ENCODE measurements at places on chromosomes 1 and 21.
A peak's percentile ranks its signal among the peaks of the same experiment; 100 is the strongest.

GRCh38 chr21:45153358-45154318, 79.3 kb downstream of the ADARB1 start:
- DNase-seq, result no peak

DNA sequence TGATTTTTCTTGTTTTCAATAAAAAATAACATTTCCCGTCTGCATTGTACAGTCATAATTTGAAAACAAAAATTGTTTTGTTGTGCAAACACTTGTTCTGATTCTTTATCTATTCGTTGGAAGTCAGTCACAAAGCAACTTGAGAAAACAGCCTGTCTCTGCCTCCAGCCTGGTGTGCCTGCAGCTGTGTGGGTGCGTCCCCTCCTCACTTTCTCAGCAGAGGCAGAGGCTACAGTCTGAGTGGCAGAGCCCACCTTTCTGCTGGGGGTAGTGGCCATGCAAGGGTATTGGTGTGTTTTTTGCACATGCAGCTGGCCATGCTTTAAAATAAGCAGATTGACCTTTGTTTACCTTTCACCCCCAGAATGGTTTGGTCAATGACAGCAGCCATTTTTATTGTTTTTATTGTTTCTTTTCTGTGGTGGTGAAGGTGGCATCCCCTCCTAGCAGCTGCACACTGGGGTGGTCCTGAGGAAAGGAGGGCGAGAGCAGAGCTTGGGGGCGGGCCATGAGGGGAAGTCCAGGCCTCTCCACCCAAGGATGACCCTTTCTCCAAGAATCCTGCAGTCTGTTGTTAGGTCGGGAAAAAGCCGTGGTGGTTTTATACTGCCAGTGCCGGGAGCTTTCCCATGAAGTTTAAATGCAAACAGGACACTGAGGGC, 159.6 kb downstream of the PCBP3 start:
- DNase-seq, result no peak

GRCh38 chr1:38962113-38962512, 20.5 kb upstream of the RHBDL2 start:
- DNase-seq, result no peak

DNA sequence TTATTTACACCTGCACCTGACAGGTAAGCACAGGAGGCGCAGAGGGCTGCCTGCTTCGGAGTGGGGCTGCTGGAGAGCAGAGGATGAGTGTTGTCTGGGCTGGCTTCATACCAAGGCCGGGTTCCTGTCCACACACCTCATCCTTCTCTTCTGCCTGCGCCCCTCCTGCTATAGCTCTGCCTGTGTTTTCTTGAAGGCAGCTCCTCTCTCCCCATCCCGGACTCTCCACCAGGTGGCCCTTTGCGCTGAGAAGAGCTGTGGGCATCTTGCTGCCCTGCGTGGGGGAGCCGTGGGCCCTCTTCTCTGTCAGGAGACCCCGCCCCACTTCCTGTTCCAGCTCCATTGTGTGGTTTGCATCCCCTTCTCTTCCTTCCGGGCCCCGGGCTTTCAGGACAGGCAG, 35.0 kb downstream of the ARHGEF10L start:
- no peak for DNase-seq

GRCh38 chr1:13737398-13737797, 37.4 kb downstream of the PRDM2 start:
- DNase-seq, result no peak

GRCh38 chr1:103056423-103056822, 51.9 kb downstream of the COL11A1 start:
- DNase-seq, result no peak

GRCh38 chr1:167533851-167534300, 15.5 kb upstream of the CD247 start:
- DNase-seq, result peak; percentile 78

DNA sequence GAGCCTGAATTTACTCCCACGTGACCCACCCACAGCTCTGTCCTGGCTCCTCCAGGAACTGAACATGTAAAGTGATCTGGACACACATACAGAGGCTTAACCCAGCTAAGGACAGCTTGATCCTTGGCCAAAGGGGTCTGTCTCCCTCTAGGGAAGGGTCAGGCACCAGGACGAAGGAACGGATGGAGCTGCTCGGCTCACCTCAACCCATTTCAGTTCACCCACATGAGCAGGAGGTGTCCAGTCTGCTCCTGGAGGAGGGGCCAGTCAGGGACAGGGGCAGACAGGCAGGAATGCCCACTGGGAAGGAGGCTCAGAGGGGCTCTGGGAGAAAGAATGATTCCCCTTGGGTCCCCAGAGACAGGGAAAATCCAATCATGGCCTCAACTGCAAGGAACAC, 567.2 kb downstream of the PTPRU start:
- DNase-seq, result no peak
